ENCODE measurements at places on chromosomes 6 and 20.

GRCh38 chr6:162846723-162847122 lies 118.9 kb downstream of the PACRG start:
- DNase-seq, result no peak

DNA sequence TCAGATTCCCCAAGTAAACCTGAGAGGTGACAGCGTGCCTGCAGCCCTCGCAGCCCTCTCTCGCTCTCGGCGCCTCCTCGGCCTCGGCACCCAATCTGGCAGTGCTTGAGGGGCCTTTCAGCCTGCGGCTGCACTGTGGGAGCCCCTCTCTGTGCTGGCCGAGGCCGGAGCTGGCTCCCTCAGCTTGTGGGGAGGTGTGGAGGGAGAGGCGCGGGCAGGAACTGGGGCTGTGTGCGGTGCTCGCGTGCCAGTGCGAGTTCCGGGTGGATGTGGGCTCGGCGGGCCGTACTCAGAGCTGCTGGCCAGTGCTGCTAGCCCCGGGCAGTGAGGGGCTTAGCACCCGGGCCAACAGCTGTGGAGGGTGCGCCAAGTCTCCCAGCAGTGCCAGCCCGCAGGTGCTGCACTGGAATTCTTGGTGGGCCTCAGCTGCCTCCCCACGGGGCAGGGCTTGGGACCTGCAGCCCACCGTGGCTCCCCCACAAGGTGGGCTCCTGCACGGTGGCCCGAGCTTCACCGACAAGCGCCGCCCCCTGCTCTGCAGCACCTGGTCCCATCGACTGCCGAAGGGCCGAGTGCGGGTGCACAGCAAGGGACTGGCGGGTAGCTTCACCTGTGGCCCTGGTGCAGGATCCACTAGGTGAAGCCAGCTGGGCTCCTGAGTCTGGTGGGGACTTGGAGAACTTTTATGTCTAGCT lies 809.7 kb upstream of the ADGRB3 start:
- no peak for DNase-seq

- DNase-seq, result no peak
Observed at GRCh38 chr20:34251619-34252018, 10.4 kb downstream of the ASIP start.

GRCh38 chr20:9985773-9986172 lies 49.0 kb upstream of the ANKEF1 start:
- no peak for DNase-seq
